GM12865 (cell line): ENCODE measurements at places on chromosomes 1 and 21.

DNA sequence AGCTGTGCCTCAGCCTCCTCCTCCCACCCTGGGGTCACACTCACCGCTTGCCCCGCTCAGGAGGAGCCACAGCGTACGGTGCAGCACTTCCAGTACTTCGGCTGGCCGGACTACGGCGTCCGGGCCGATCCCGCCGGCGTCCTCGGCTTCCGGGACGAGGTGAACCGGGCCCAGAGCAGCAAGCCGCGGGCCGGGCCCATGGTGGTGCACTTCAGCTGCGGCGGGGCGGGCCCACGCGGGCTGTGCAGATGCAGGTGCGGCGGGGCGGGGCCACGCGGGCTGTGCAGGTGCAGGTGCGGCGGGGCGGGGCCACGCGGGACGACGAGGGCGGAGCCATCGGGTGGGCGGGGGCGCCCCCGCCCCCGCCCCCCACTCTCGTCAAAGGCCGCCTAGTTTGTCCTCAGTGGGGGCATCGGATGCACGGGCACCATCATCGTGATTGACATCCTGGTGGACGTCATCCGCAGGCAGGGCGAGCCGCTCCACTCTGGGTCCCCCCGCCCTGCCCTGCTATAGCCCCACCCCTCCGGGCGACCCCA lies 5.5 kb downstream of the RNF223 start:
- DNase-seq, result peak; percentile 37

DNA sequence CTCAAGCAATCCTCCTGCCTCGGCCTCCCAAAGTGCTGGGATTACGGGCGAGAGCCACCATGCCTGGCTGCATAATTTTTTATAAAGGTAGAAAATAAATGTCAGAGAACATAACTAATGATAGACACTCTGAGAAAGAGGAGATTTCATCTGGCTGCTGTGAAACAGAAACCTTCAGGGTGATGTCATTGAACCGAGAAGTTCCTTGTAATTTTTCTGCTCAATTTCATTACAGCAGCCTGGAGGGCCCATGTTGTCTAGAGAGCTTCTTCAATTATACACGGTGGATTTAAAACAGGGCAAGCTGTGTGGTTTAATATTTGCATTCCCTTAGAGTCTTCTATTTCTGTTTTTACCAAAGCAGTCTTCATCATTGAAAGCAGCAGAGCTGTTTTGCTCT lies 64.3 kb upstream of the MORC3 start:
- peak; percentile 80 for DNase-seq

- DNase-seq, result no peak
Measured at GRCh38 chr1:54080598-54081049, 27.2 kb downstream of the TCEANC2 start.

DNA sequence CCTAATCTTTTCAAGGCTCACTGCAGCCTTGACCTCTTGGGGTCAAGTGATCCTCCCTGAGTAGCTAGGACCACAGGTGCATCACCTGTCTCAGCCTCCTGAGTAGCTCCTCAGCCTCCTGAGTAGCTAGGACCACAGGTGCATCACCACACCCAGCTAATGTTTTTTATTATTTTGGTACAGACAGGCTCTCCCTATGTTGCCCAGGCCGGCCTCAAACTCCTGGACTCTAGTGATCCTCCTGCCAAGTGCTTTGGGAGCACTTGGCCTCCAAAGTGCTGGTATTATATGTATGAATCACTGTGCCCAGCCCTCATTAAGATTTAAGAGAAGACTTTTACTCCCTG lies 58.5 kb upstream of the S1PR1 start:
- DNase-seq, result no peak

GRCh38 chr21:46038341-46038829 lies 56.8 kb downstream of the COL6A1 start:
- no peak for DNase-seq

DNA sequence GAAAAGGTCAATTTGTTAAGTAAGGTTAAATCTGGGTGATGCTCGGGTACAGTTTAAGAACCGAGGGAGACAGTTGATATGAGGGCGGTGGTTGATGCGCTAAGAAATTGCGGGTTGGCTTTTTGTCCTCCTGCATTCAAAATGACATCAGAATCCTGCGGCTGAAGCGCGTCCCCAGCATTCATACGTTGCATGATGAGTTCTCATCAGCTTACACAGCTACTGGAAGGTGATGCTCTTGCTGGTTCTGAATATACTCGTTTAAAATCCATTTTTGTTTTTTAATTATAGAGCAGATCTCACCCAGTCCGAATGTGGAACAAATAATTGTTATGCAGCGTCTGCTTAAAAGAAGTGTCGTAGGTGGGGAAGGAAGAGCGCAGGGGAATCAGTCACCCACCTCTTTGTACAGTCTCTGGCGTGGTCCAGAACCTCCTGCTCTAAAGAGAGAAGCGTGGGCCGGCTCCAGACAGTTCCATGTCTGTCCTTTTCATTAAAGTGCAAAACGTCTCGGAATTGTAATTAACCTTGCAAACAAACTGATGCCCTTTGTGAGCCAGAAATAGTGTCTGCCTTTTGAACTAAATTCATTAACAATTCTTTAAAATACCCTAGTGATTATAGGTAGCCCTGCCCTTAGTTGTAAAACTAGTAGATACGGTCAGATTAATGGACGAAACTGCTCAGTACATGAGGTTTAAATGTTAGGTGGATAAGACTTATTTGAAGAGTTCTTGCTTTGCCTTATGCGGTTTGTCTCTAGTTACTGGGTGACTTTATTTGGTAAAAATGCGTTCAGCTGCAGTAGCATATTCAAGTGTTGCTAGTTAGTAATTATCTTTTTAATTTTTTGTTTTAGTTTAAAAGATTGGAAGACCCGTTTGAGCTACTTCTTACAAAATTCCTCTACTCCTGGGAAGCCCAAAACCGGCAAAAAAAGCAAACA lies 741 bp downstream of the RGS2 start:
- peak; percentile 18 for DNase-seq

DNA sequence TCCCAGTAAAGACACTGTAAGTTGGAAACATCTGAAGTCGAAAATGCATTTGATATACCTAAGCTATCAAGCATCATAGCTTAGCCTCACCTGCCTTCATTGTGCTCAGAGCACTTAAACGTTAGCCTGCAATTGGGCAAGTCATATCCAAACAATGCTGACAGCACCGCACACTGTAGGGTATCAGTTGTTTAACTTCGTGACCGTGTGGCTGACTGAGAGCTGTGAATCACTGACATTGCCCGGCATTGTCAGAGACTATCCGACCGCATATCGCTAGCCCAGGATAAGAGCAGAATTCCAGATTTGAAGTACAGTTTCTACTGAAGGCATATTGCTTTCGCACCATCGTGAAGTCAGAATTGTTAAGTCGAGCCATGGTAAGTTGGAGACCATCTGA lies 41.5 kb downstream of the GALNT2 start:
- DNase-seq, result no peak

GRCh38 chr1:64043288-64043687 lies 160.1 kb upstream of the UBE2U start:
- DNase-seq, result no peak

DNA sequence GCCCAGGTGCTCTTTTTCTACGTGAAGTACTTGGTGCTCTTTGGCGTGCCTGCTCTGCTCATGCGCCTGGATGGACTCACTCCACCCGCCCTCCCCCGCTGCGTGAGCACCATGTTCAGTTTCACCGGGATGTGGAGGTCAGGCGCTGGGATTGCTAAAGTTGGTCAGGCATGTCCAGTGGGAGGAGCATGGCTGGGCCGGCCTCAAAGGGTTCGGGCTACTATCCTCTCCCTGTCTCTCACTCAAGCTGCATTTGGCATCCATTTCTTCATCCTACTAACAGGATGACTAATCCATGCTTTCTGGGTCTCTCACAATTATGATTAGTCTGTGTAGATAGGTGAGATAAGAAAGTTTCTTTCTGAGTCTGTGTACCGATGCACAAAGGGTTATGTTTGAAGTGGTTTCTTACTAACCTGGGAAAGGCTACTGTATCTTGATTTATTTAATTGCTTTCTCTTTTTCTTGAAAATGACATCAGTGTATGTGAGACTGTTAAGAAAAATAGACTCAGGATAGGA lies 135.9 kb downstream of the HHAT start:
- DNase-seq, result peak; percentile 13
